ENCODE measurements at places on chromosomes 5 and 9.

GRCh38 chr5:150619359-150620230 is 20.9 kb upstream of the SYNPO start:
- no peak for DNase-seq

- DNase-seq, result no peak
These were observed 77.6 kb downstream of the PCDH1 start for GRCh38 chr5:141800617-141801016.

DNA sequence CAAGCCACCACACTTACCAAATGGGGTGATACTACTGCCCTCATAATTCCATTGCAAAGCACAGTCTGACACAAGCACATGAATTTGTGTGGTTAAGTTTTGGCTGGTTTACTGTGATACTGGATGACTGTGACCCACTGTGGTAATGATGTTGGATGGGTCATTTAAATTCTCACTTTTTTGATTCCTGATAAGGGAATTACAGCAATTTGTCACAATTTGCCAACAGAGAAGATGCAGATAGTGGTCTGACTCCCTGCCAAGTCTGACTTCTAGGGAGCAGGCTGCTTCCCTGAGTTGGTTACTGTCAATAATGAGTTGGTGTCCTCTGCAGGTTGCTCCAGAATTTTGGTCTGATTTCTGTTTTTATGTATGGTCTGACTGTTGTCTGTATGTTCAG is 731.9 kb downstream of the MTRR start:
- DNase-seq, result no peak

DNA sequence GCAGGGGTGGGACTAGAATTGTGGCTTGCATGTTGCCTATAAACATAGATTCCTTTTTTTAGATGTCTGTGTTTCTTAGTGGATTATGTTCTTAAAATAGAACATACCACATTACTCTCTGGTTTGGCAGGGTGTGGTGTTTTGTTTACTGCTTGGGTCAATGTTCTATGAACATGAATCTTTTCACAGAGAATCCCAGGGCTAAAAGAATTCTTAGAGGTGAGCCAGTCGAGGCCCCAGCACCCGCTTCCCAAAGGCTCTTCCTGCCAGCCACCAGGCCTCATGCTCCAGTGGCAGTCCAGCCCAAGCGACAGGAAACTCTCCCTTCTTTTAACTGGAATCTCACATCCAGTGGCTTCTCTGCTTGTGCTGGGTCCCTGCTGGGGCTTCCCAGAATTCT is 126.6 kb downstream of the C9orf152 start:
- DNase-seq, result no peak

- no peak for DNase-seq
These were observed 37.8 kb upstream of the TAS2R1 start for GRCh38 chr5:9667906-9668305.

Measured in stimulated activated CD8-positive, alpha-beta memory T cell treated with anti-CD3 and anti-CD28 coated beads, Interleukin-4, amount 100 ng/mL, for 48 hours (primary cell).